Suppressor macrophage treated with lipopolysaccharide for 1 hour (primary cell): ENCODE measurements at places on chromosomes 3 and 15.

DNA sequence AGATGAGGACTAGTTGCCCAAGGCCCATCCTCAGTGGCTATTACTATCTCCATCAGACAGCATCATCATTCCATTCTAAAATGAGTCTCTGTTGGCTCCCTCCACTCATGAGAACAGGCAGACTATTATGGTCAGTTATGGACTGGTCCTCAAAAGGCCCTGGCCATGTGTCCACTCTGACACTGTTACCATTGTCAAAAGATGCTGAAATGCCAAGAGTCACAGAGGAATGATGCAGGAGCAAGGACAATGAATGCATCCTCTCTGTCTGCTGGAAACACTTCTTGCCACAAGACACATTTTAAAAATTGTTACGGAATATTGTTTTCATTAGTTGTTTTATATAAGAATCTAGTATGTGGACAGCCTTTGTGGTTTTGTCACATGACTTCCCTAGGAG lies 53.3 kb upstream of the STT3B start:
- DNase-seq = no peak

DNA sequence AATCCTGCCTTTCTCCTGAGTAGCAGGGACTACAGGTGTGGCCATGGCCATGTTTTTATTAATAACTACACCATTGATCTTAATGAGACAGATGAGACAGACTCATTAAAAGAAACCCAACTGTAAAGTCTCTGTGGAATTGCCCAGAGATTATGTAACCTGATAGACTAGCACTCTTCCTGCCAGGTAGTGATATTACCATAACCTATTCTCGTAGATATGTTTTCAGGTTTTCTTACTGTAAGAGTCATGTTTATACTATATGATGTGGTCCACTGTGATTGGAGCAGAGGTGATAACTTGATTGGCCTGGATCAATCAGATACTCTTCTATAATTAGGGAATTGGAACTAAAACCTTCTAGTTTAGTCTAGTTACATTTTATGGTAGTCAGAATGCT lies 93.7 kb downstream of the NFKBIZ start:
- DNase-seq = no peak

- DNase-seq = no peak
Measured at GRCh38 chr3:25381083-25381482, 47.0 kb upstream of the RARB start.

DNA sequence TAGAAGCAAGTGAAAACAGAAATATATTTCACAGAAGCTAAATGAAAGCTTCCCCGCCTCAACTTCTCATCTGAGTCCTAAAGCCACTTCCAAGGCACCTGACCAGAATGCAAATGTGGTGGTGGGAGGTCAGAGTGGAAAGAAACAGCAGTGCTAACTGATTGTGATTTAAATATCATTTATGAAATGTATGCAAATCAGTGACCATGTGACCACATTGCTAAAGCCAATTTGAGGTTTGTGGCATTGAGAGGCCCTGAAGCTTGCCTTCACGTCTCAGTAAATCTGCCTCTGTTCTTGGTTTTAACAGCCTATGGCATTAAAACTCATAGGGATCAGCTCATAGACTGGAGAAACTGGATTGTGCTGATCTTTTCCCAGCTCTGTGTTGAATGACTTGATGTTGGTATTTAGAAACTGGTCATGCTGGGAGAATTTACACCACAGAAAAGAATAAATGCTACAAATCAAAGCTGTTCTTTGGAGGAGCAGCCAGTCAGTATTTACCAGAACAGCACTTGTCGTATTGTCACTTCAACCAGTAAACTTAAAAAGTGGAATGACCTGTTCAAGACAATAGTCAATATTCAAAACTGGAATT lies 481.4 kb upstream of the ALCAM start:
- DNase-seq = no peak

GRCh38 chr3:174532776-174533175 lies 326.4 kb upstream of the NAALADL2 start:
- DNase-seq = no peak
